ENCODE measurements at places on chromosomes 6 and 20.

- DNase-seq: no peak
These were observed 215.7 kb downstream of the CDC5L start for GRCh38 chr6:44603044-44603686.

GRCh38 chr6:40845553-40845952, 193.5 kb downstream of the UNC5CL start:
- no peak for DNase-seq

DNA sequence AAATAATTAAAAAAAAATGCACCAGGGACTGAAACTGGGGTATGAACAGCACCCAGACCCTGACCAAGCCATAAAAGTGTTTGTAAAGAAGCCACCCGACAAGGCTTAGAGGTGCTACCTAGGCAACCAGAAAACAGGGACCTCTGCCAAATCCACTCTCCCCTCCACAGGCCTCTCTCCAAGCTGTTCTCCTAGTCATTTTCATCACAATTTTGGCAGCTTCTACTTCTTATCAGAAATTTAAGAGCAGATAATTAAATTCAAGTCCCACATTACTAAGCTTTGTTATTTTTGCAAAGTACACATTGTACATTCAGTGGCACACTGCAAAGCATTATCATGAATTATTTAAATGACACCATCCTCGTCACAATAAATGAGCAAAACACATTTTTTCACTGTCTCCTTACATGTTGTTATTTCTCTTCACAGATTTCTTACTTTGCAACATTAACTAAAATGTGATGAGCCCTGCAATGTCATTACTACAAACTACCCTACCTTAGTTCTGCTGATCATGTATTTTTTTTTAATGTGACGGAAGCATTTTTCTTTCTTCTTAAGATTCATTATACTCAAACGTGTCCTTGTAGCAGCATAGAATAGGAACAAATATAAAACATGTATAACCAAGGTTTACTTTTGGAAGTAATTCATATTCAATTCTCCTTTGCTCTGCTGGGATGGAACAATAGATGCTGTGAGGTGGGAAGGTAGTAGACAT, 38.1 kb downstream of the ECT2L start:
- DNase-seq: no peak

DNA sequence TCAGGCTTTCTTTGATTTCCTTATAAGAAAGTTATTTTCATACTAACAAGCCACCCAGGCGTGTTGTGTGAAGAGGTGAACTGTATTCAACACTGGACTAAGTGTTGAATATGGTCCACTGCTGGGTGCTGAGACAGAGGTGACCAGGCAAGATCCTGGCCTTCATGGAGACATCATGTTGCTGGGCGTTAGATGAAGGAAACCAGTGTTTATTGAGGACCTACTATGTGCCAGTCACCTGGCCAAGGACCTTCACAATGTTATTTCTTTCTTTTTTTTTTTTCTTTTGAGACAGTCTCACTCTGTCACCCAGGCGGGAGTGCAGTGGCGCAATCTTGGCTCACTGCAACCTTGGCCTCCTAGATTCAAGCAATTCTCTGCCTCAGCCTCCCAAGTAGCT, 1.9 kb upstream of the TREML1 start:
- DNase-seq: no peak

- DNase-seq: no peak
These were observed 123.6 kb downstream of the ATXN1 start for GRCh38 chr6:16637635-16638034.

GRCh38 chr6:147371325-147371724, 137.2 kb upstream of the SAMD5 start:
- DNase-seq: no peak

- DNase-seq: no peak
These were observed 401.2 kb upstream of the RNF217 start for GRCh38 chr6:124560873-124561567.

DNA sequence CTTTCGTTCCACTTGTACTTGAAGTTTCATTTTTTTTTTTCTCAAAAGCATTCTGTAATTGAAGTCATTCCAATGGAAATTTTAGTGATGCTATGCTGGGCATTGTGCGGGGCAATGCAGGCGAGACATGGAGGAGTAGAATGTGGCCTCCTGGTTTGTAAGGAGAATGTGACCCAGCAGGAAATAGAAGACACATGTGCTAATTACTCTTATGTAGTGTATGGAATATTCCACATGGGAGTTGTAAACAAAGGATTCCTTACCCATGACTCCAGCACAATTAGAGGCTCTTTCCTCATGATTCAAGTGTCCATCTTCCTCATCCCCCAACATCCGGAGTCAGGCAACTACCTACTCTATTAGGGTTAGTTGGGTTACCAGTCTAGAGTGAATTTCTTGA, 14.9 kb upstream of the RFPL4B start:
- no peak for DNase-seq

DNA sequence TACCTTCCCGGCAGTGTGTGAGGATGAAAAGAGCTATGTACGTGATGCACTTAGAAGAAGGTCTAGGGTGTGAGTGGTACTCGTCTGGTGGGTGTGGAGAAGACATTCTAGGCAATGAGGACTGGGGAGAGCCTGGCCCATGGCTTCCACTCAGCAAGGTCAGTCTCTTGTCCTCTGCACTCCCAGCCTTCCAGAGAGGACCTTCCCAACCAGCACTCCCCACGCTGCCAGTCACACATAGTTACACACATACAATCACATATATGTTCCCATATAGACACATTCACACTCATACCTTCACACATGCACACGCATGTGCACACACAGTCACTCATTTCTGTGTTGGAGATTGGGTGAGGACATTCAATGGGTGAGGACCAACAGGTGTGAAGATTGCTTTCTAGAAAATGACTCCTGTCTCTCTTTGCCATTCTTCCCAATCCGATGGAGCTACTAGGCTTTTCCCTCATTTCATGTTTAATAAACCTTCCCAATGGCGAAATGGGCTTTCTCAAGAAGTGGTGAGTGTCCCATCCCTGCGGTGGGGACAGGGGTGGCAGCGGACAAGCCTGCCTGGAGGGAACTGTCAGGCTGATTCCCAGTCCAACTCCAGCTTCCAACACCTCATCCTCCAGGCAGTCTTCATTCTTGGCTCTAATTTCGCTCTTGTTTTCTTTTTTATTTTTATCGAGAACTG, 30.4 kb downstream of the SRSF3 start:
- DNase-seq: no peak

DNA sequence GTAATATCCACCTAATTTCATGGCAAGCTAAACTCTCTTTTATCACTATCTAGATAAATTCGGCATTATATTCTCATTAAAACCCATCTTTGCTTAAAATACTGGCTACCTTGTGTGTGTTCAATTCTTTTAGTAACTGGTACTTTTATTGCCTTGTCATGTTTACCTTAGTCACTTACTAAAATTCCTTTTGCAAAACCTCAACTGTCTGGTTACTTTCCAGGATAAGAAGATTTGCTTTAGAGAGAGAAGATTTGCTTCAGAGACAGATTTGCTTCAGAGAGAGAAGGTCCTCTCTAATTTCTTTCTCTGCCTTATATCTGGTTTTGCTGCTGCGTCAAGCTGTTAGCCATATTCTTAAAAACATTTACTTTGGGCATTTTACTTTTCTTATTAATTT, 151.5 kb upstream of the MLIP start:
- no peak for DNase-seq

Measured in stimulated activated CD8-positive, alpha-beta memory T cell treated with anti-CD3 and anti-CD28 coated beads, Interleukin-7, amount 100 ng/mL, for 1 hour (primary cell).